NCI-H1436 (cell line): ENCODE measurements at places on chromosomes 2 and 18.

GRCh38 chr18:68713796-68714195, 1.1 kb downstream of the TMX3 start:
- no peak for DNase-seq

DNA sequence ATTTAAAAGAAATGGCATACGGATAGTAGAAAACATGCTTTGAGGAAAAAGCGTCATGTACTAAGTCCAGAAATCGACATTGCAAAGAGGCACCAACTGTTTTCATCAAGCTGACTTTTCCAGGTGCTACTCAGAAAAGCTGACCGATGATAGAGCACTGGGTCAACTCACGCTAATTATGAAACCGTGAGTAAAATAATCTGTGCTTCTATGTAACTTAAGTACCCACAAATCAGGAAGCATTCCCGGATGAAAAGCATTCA, 353 bp upstream of the NUP35 start:
- DNase-seq: no peak

GRCh38 chr18:3603421-3604234, 153.7 kb downstream of the TGIF1 start:
- no peak for DNase-seq

- no peak for DNase-seq
These were observed 52.6 kb downstream of the NCK2 start for GRCh38 chr2:105797298-105797819.

DNA sequence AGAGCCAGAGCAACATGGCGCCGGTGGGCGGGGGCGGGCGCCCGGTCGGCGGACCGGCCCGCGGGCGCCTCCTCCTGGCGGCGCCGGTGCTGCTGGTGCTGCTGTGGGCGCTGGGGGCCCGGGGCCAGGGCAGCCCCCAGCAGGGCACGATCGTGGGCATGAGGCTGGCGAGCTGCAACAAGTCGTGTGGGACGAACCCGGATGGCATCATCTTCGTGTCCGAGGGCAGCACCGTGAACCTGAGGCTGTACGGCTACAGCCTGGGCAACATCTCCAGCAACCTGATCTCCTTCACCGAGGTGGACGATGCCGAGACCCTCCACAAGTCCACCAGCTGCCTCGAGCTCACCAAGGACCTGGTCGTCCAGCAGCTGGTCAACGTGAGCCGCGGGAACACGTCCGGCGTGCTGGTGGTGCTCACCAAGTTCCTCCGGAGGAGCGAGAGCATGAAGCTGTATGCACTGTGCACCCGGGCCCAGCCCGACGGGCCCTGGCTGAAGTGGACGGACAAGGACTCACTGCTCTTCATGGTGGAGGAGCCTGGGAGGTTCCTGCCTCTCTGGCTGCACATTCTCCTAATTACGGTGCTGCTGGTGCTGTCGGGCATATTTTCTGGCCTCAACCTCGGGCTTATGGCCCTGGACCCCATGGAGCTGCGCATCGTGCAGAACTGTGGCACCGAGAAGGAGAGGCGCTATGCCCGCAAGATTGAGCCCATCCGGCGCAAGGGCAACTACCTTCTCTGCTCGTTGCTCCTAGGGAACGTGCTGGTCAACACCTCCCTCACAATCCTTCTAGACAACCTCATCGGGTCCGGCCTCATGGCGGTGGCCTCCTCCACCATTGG, 507 bp downstream of the CNNM4 start:
- DNase-seq: no peak

DNA sequence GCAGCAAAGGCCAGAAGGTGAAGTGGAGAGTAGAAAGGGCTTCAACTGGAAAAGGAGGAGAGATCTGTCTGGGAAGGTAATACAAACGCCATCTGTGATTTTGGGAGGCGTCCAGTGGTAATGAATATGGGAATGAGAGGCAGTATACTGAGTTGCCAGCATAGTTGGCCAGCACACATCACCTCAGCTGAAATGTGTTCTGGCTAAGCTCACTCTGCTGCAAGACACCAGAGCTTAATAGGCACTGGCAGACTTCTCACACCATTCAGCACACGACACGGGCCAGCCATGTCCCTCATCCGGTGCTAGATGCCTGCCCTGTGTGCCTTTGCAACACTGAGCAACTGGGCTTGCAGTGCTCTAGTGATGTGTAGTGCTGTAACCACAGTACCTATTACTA, 277.1 kb downstream of the PIEZO2 start:
- DNase-seq: no peak

DNA sequence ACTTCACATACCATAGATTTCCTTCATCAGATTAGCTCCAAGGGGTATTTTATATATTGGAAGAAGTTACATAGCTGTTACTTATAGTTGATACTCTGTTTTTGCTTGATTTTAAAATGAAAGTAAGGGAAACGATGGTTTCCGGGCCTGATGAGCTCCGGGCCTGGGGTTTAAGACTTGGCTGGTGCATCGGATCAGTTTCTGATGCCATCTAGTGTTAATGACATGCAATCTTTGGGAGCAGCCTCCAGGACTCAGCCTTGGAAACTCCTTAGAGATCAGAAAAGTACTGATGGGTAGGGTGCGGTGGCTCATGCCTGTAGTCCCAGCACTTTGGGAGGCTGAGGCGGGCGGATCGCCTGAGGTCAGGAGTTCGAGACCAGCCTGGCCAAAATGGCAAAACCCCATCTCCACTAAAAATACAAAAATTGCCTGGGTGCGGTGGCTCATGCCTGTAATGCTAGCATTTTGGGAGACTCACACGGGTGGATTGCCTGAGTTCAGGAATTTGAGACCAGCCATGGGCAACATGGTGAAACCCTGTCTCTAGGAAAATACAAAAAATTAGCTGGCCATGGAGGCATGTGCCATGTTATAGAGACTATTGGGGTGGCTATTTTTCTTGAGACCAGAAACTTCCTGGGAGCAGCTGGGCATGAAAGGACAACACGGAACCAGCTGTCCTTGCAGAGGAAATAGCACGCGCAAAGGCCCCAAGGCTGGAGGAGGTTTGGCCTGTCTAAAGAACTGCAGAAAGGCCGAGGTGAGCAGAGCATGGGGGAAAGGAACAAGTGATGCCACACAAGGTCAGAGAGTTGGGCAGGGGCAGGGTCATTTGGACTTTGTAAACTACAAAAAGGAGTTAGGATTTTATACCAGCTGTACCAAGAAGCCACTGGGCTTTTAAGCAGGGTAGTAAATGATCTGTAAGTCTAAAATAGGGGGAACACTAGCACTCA, 46.9 kb upstream of the CNOT11 start:
- DNase-seq: peak; percentile 61

- no peak for DNase-seq
These were observed 51.8 kb downstream of the IL1R2 start for GRCh38 chr2:102043560-102043959.

DNA sequence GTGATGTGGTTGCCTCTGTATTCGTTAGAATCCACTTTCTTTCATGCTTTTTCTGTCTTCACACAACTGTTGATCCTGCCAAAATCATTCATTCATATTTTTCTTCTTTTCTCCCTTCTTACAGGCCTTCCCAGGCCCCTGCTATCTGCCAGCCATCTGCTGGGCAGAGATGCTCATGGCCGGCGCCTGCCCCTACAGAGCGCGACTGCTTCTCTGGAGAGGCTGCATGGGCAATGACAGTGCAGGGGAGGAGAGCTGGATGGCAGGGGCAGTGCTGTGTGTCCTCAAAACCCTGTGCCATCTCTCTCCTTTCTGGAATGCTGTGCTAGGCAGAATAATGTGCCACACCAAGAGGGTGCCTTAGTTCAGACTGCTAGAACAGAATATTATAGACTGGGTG, 125.2 kb downstream of the INHBB start:
- DNase-seq: no peak

DNA sequence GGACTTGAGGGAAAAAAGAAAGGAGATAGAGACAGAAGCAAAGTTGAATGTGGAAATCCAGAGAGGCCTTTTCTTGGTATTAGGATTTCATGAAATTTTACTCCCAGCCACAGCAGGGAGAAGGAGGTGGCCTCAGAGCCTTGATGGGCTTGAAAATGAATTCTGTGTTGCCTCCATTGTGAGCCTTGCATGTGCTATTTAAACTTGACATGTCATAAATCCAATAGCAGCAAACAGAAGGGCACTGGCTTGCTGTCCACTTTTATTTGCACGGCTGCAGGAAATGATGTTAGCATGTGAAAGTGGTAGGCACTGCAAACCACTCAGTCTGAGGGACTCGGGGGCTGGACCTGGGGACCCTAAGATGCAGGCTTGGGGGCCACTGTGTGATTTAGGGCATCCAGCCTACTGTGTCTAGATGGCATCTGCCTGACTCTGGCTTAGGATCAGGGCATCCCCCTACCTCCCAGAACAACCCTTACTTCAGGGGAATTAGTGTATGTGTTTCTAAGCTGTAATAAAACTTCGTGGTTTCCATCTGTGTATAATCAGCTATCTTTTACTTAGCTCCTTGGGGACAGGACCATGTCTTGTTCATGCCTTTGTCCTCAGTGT, 139.1 kb upstream of the SKOR2 start:
- no peak for DNase-seq

DNA sequence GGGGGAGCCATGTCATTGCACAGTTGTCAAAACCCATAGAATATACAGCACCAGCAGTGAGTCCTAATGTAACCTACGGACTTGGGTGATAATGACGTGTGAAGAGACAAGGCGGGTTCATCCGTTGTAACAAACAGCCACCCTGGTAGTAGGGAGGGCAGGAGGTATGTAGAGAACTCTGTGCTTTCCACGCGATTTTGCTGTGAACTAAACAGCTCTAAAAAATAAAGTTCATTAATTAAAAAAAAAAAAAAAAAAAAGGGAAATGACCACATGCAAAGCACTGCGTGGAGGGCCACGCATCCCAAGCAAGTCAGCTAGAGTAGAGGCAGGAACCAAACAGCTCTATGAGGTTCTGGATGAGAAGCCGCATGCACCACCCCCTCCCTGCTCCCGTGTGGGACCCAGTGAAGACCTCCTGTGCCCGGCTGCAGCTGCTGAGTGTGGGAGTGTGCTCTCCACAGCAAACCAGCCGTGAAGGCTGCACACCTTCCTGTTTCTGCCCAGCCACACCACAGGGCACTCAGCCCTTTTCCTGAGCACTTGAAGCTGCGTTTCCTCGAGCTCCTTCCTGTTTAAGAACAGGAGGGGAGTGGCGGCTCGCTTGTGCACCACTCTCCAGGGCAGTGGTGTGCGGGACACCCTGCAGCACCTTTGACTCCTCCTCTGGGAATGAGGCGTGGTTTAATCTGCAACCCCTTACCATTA, 65.6 kb downstream of the ODC1 start:
- no peak for DNase-seq

GRCh38 chr2:10495311-10495987, 47.3 kb upstream of the ODC1 start:
- no peak for DNase-seq

GRCh38 chr18:72181241-72181764, 362.8 kb downstream of the CBLN2 start:
- DNase-seq: no peak

- no peak for DNase-seq
These were observed 94.8 kb upstream of the SMAD7 start for GRCh38 chr18:49045585-49045984.

GRCh38 chr2:98026927-98027522, 31.3 kb upstream of the TMEM131 start:
- no peak for DNase-seq

DNA sequence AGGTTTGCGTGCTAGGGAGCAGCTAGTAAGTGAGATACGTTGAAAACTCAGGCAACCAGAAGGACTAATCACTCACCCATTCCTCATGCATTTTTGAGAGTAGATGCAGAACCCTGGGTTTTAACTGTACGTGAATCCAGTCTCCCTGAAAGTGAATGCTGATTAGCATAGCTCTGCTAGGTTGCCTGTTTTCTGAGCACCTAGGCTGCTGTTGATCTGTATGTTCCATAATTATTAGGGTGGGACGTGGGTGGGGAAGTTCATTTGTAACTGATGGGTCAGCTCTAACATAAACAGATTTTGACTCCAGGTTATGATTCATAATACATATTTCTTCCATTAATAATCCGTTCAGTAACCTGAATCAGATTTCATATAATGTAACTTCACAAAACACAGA, 379.0 kb upstream of the FANCL start:
- no peak for DNase-seq

DNA sequence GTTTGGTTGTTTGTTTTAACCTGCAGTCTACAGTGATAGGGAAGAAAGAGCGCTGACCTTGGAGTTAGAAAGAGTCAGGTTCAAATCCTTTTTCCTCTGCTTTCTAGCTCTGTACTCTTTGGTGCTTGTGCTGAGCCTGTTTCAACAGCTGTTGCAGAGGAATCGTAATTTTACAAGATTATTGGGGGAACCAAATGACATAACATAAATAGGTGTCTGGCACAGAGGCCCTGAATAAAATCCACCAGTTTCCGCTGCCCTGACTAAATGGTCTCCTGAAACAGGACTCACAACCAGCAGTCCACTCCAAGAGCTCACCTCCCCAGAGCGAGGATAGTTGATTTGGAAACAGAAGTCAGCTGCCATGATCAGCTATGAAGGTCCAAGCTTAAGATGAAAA, 125.0 kb upstream of the CDC42EP3 start:
- no peak for DNase-seq

DNA sequence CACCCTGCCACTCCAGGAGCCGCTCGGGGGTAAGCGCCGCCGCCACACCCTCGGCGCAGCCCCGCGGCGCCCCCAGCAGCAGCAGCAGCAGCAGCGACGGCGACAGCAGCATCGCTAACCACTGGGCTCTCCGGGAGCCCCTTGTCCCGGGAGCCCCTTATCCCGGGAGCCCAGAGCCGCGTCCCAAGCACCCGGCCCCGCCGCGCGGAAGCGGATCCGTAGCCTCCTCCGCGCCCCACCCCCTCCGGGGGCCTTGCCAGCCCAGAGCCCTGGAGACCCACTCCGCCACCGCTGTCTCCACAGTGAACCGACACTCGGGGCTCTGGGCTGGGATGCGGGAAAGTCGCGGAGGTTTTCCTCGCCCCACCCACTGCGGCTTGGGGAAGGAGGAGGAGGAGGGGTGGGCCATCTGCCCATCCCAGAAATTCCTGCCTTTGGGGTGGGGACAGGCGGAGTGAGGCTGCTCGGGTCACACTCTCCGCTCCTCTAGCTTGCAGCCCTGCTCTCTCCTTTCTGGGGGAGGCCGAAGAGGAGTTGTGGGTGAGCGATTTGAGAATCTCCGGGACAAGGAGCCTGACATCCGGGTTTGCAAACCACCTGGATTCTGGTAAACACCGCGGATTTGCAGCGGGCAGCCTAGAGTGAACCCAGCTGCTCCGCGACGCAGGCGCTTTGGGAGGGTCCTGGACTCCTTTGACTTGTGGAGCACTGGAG, at the start of gene PLA2R1:
Gene PLA2R1, minus strand, starts transcription at position 324 of the 714 bp plus-strand sequence. Its CDS starts 212 bp downstream, at position 112.
- DNase-seq: no peak

DNA sequence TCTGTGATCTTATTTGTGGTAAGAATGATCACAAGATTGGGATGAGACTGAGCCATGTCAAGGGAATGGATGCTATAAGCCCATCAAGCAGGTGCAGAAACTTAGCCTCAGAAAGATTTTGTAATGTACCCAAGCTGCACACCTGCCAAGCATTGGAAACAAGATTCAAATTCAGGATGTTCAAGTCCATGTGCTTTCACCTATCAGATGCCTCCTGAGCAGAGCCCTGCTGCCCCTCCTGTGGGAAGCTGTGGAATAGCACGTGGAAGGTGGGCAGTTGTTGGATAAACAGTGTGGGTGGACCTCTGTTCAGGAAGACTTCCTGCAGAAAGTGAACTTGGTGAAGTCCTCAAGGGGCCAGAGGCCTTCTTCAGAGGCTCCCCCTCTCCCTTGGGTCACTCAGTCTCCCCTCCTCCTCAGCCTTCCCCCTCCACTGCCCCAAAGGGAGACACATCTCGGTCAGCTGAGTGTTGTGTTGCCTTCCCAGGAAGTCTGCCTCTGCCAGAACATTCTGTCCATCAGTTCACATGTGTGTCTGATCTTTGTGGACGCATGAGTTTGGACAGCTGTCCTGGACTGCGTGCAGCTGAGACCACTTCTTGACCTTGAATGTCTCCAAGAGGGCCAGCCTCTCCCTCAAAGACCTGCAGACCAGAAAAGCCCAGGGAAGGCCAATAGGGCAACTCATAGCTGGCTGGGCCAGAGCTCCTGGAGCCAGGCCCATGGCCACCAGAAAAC, 186.1 kb downstream of the INHBB start:
- DNase-seq: no peak
